ENCODE measurements at places on chromosomes 13 and 19.

DNA sequence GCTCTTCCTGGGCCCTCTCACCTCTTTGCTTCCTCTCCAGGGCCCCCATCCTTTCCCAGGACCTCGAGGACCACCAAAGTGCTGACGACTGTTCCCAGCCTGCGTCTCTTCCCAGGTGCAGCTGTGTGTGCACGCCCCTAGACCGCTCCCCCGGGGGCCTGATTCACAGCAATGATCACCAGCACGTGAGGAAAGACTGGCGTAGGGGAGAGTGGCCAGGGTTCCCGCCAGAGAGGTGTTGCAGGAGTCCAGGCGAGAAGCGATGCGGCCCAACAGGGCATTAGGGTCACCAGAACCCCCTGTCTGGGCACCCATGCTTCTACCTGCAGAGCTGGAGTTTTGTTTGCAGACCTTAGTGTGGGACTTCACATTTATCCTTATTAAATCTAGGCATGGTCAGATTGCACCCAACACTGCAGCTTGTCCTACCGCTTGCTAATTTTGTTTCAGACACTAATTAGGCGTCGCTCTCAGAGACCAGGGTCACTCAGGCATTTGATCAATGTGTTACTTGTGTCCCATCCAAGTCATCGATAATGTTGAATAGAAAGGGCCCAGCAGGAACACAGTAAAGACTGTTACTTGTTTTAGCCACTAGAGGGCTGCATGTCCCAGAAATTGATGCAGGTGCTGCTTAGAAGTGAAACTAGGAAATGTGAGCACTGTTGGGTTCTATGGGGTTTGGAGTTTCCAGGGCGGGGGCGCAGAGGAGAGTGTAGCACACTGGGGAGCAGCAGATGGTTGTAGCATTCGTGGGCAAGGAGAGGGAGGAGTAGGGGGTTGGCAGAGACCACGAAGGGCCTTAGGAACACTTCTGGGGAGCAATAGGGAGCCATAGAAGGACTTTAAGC, 53.2 kb downstream of the CDADC1 start:
- DNase-seq: peak; percentile 79

GRCh38 chr13:48873587-48873986, 102.1 kb upstream of the FNDC3A start:
- DNase-seq: no peak

DNA sequence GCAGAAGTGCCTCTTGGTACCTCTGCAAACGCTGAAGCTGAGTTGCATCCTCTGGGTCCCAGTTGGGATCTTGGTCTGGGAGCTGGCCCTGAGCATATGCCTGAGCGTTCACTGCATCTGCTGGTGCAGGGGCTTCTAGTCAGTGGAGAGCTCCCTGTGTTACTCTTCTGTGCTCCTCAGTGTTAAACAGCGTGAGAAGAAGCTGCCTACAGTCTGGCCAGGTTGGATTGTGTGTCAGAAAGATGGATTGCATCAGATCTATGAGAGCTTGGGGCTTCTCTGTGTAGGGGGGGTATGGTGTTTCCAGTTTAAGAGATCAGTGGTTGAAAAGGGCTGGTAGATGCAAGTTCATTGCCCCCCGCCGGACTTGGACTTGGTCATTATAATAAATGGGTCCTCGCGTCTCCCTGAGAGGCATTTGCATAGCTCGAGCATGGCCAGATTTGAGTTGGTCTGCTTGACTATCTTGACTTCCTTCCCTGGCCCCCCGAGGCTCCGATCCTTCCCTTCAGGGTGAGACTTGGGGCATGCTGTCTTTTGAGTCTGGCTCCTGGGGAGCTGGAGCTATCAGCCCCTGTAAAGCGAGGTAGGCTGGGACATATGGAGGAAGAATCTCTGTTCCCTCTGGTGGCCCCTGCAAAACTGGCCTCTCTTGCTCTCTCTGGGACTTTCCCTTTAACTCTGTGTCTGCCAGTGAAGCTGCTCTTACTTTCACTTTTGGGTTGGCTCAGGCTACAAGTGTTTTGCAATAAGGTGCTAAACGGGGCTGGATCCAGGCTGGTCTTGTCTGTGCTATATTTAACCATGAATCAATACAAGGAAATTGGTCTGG, 52.9 kb downstream of the OR10H4 start:
- peak; percentile 48 for DNase-seq

GRCh38 chr13:24103782-24104372, 56.6 kb upstream of the SPATA13 start:
- DNase-seq: no peak

DNA sequence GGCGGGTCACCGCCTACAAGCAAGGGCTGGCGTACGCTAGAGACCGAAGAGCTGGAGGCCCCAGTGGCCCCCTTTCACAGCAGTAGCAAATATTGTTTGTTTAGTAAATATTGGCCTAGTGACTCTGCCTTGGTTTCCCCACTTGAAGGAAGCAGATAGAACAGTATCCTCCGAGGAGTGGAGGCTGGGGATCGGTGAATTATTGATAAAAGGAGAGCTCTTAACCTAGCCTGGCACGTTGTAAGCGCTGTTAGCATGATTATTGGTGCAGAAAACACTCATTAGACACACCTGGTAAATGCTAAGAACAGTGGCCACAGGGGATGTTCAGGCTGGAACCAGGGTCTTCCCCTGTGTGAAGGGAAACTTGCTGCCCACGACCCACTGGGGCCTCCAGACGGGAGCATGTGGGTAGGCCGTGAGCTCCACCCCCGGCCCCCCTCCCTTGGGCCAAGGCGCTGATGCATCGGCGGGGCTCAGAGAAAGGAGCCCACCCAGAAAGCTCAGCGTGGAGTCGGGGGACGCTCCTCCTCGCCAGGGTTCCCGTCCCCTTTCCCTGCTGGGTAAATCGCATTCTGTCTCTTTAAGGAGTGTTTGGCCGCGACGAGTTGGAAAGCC, 2.3 kb downstream of the IER2 start:
- DNase-seq: no peak

DNA sequence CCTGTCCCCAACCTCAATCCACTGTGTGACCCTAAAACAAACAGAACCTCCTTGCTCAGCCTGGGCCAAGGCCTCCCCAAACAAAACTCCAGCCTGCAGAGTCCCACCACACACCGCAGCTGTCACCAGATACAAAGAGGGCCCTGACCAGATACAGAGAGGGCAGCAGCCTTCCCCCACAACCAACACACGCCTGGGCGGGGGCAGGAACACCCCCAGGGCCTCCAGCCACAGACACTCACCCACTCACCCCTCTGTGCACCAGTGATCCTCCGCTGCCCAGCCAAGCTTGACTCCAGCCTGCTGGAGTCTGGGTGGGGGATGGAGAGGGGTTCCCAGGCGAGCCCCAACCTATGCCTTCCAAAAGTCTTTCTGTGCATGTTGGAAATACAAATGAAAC, 5.9 kb upstream of the CIRBP start:
- peak; percentile 61 for DNase-seq

GRCh38 chr13:28110414-28110813, 10.0 kb upstream of the FLT3 start:
- DNase-seq: peak; percentile 87

- no peak for DNase-seq
Measured at GRCh38 chr19:13977803-13978202, 25.5 kb downstream of the DCAF15 start.

- DNase-seq: peak; percentile 35
Measured at GRCh38 chr13:79659121-79659521, 178.2 kb downstream of the NDFIP2 start.

Data from kidney tubule cell (primary cell).